Stimulated activated CD8-positive, alpha-beta memory T cell treated with anti-CD3 and anti-CD28 coated beads, Interleukin-15, amount 100 ng/mL, for 24 hours (primary cell): ENCODE measurements at places on chromosomes 5 and 9.

- no peak for DNase-seq
These were observed 59.2 kb downstream of the TTLL11 start for GRCh38 chr9:122033775-122034373.

GRCh38 chr9:138049779-138050471 is 172.3 kb downstream of the CACNA1B start:
- DNase-seq: no peak

- no peak for DNase-seq
These were observed 479.5 kb upstream of the TNC start for GRCh38 chr9:115597330-115597895.

- DNase-seq: no peak
These were observed 626.0 kb upstream of the ADAMTS16 start for GRCh38 chr5:4514067-4514648.

DNA sequence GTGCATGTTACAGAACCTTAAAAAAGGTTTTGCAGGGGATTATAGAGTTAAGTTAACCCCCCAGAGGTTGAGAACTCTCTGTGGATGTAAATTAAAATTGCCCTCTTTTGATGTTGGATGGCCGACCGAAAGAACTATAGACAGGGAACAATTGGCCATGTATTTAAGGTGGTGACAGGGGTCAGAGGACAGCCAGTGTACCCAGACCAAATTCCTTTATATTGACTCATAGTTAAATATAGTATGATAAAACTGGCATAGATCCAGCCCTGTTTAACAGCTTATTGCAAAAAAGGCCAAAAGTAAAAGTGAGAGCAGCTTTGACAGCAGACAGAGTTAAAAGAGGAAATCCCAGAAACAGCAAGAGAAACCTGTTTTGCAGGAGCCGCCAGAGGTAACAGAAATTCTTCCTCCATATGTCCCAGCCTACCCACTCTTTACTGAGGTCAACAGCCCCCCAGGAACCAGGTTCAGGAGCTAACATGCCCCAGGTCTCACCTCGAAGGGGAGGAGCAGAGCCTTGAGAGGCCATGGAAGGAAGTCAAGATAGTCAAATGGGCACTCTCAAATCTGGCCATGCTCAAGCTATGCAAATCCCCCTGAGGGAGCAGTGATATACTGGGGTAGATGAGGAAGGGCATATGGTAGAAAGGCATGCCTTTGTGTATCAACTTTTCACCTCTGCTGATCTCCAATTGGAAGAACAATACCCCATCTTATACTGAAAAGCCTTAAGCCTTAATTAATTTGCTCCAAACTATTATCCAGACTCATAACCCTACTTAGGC is 156.4 kb upstream of the COX7C start:
- DNase-seq: no peak

DNA sequence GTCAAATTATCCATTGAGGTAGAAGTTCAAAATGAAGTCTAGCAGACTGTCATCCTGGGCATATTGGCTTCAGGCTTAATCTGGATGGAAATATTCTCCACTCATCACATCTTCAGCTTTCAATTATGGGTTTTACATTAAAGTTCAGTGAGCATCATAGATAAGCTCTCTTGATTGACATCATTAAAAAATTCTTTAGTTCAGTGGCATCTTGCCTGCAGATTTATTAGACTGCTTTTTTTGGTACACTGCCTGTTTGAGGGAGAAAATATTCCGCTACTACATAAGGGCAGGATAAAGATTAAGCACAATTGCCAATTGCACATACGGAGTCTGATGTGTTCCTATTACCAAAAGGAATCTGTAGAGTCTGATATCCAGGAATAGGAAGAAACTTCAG is 2353.8 kb downstream of the MAT2B start:
- no peak for DNase-seq

GRCh38 chr5:150035139-150035895 is 34.8 kb downstream of the HMGXB3 start:
- no peak for DNase-seq

DNA sequence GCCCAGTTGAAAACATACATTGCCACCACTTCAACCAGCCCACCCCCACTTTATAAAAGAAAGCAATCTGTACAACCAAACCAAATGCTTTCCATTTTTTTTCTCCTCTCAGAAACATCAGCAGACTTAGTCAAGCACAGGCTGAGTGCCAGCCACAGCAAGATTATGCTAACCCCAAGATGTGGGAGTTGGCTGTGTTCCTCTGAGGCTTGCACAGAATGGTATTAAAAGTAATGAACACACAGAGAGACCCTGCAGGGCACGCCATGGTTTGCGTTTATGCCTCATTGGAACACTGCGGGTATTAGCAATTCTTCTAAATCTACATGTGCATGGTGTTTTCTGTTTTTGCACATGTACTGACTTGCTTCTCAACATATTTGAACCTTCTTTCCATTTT is 419.9 kb upstream of the GRAMD2B start:
- DNase-seq: no peak

GRCh38 chr9:3662671-3663070 is 136.9 kb upstream of the RFX3 start:
- DNase-seq: no peak

DNA sequence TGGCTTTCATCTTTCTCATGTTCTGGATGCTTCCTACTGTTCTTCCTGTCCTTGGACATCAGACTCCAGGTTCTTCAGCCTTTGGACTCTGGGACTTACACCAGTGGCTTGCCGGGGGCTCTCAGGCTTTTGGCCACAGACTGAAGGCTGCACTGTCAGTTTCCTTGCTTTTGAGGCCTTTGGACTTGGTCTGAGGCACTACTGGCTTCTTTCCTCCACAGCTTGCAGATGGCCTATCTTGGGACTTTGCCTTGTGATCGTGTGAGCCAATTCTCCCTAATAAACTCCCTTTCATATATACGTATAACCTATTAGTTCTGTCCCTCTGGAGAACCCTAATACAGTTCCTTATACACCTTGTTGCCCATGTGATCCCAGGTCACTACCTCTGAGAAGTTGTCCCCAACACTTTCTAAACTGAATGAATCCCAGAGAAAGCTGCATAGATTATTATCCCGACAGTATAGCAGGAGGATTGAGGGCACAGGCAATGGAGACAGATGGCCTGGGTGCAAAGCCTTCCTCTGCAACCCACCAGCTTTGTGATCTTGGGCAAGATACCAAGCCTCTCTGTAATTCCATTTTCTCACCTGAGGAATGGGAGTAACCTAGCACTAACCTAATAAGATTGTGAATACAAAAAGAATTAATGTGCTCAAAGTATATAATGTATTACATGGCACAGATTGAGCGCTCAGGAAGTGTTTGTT is 449.6 kb upstream of the BRINP1 start:
- DNase-seq: no peak

GRCh38 chr5:91130759-91131158 is 252.4 kb downstream of the ARRDC3 start:
- no peak for DNase-seq

DNA sequence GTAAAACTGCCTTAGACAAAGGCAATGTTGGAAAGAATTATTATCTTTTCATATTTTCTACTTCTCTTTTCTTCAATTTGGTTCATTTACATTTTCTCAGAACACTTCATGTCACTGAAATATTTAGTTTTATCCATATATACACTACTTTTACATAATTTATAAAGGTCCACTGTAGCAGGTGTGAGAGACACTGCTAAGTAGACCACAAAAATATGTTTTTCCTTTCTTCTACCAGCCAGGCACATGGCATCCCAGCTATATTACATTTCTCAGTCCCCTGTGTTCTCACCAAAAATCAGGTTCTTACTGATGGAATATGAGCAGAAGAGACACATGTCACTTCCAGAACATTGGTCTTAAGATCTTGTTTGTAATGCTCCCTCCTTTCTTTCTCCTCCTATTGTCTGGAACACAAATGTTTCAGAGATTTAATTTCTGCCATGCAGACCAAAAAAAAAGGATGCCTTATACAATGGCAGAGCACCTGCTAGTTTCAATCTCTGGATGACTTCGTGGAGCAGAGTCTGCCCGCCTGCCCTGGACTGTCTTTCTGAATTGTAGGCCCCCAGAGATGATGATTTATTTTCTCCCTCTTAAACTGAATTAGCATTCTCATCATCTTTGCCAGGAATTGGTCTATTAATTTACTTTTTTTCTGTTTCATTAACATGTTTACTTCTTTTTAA is 125.4 kb upstream of the ACOT12 start:
- DNase-seq: no peak

- no peak for DNase-seq
These were observed 789 bp downstream of the ACER2 start for GRCh38 chr9:19409401-19410194.

DNA sequence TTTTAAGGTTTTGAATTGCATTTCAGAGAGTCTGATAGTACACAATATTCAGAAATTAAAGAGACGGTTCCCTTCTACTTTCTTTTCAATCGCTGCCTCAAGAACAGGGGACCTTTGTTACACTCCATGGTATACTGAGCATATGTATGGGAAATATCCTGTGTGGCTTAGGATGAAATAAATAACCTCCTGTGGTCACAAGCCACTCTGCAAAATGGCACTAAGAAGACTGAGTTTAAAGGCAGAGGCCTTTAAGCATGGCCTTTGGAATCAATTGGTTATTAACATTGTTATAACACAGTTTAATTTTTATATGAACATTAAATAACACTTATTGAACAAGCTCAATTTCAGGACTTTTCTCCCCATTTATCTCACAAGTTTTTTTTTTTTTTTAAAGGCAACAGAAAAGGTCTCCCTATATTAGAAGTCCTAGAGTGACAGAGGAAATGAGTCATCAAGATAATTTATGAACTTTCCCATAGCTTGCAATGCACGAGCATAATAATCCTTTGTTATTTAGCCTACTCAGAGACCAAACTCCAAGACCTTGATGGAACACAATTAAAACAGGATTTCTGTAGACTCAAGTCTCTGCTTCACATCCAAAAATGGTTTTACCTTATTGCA is 341.9 kb downstream of the TMEM167A start:
- no peak for DNase-seq

- DNase-seq: no peak
These were observed 109.8 kb downstream of the GIN1 start for GRCh38 chr5:103010168-103010567.

- no peak for DNase-seq
These were observed 34.0 kb downstream of the PDGFRB start for GRCh38 chr5:150121448-150122157.

DNA sequence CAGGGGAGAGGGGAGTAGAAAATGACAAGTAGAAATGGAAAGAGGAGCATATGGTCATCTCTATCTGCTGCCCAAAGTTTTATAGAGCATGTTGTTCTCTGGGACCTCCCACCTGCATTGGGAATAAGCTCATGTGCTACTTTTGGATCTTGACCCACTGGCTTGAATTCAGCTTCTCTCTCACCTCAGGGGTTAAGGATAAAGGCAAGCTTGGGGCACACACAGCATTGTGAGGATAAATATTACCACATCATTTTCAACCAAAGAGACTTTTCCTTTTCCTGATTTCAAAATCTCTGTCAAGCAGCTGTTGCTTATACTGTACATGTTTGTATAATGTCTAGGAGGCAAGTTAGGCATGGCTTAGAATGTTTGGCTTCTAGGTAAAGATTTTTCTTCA is 16.6 kb downstream of the ATP10B start:
- no peak for DNase-seq

DNA sequence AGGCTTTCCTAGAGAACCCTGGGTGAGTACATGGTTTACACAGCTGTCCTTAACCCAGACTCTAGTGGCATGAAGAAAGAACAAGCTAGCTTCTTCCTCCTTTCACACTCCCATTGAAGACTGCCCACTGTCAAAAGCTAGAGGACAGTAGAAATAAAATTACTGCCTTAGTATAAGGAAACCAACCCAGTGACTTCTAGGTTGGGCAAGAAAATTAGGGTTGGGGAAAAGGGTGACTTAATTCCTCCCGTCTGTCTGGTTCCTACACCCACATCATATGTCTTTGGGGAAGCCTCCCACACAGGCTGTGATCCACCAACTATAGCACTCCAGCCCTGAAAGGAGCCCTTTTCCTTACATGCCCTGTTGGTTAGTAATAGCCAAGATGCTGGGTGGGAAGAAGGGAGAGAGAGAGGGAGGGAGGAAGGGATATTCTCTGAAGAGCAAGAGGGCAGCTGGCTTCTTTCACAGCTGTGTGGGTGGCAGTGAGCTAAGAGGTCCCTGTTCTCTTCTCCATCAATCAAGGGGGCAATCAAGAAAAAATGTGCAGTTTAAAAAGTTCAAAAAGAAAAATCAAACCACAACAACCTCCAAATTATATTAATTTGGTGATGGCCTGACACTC is 21.7 kb downstream of the HBEGF start:
- DNase-seq: no peak

DNA sequence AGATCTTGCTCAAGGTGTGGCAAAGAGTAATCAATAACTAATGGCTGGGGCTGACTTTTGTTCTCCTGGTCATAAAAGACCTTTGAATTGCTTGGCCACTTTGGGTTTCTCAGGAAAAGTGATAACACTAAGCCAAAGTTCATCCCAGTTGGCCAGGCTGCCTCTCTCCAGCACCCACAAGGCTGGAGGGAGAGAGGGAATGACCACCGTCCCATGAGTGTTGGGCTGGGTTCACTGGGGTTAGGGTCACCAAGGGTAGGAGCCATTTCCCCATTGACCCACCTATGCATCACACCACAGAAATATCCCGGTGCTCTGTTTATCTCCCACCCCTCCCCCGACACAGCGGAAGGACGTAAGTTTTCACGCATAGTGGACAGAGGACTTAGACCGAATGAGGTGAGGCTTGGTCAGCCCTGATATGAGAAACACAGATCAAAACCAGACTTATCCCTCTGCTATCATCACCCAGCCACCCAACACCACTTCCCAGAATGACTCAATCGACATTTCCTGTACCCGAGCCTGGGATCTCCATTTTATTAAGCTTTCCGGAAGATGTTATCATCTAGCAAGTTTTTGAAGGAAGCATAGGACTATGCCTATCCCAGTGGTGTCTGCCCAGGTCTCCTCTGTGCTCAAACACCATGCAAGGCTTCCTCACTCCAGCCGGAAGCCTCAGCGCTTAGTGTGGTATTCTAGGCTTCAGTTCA is 27.0 kb upstream of the PPARGC1B start:
- DNase-seq: no peak

DNA sequence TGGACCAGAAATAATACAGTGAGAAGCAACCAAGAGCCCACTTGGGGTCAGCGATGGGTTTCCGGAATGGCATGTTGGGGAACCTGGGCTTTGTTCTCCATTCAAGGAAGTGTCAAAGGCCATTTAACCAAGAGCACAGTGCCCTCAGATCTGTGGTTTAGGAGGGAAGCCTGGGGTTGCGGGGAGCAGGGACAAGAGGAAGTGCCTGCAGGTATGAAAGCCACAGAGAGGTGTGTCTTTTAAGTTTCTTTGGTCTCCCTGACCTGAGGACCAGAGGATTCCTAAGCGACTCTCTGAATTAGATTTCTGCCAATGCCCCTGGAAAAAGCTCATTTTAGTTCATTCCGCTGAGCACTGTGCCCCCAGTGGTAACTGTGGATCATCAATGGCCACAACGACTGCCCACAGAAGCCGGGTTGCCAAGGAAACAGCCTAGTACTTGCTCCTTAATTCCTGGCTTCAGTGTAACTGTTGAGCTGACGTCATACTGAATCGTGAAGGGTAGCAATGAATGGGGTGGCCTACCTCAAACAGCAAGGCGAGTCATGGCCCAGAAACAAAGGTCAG is 107.3 kb upstream of the SPIN1 start:
- DNase-seq: no peak
